ENCODE measurements at places on chromosomes 16 and 17. TPM values are rescaled to one million over a fixed set of nuclear protein-coding genes. Genes with fewer than 3 reads are reported as not detected.

ATXN7L3 gene
- total RNA-seq, result 37.8 TPM

DNA sequence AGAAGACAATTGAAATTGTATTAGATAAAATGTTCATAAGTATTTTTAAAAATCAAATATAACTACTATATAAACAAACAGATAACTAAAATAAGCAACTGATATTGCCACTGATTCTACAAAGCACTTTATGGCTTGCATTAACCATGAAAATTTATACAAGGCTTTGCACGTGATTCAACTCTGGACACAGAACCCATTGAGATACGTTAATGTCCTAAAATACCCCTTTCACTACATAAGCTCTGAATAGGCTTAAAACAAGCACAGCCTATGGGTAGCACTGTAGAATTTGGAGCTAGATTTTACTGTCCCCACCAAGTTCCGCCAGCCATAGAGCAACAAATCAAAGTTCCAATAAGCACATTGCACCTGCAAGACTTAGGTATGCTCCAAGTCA is 4.5 kb downstream of the ZNF652 start:
- no peak for DNase-seq

MSLN gene
- total RNA-seq, result not detected

DNA sequence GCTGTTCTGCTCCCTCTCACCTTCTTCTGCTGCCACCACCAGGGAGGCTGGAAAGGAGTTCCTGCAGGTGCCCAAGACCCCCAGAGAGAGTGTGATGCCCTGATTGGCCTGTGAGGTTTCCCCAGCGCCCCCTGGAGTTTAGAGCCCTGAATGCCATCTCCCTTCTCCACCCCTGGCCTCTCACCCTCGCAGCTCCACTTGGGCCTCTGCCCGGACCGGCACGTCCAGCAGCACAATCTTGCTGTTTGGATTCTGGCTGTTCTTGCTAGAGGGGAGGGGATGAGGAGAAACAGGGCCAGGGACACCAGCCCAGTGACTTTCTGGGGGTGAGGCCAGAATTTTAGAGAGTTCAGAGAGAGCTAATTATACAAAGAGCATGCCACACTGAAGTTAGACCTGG is 12.5 kb upstream of the FAM171A2 start:
- no peak for DNase-seq

CACNG5 gene
- not detected for total RNA-seq

DNA sequence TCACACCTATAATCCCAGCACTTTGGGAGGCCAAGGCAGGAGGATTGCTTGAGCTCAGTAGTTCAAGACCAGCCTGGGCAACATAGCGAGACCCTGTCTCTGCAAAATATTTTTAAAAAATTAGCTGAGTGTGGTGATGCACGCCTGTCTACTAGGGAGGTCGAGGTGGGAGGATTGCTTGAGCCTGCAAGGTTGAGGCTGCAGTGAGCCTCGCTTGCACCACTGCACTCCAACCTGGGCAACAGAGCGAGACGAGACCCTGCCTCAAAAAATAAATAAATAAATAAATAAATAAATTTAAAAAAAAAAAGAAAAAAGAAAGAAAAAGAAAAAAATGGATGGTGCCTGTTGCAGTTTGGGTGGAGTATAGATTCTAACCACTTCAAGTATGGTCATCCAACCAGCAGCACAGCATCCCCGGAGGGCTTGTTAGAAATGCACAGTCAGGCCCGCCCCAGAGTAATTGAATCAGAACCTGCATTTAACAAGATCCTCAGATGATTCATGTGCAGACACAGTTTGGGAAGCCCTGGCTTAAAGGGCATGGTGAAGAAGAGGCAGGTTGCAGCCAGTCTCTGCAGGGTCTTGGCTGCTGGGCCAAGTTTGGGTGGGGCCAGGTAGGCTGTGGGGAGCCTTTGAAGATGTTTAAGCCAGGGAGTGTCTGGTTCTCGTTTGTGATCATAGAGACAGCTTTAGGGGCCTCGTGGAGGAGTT is 40.8 kb downstream of the MRC2 start:
- peak; percentile 20 for DNase-seq

- no peak for DNase-seq
These were observed 143.4 kb upstream of the HS3ST2 start for GRCh38 chr16:22670551-22671041.

DNA sequence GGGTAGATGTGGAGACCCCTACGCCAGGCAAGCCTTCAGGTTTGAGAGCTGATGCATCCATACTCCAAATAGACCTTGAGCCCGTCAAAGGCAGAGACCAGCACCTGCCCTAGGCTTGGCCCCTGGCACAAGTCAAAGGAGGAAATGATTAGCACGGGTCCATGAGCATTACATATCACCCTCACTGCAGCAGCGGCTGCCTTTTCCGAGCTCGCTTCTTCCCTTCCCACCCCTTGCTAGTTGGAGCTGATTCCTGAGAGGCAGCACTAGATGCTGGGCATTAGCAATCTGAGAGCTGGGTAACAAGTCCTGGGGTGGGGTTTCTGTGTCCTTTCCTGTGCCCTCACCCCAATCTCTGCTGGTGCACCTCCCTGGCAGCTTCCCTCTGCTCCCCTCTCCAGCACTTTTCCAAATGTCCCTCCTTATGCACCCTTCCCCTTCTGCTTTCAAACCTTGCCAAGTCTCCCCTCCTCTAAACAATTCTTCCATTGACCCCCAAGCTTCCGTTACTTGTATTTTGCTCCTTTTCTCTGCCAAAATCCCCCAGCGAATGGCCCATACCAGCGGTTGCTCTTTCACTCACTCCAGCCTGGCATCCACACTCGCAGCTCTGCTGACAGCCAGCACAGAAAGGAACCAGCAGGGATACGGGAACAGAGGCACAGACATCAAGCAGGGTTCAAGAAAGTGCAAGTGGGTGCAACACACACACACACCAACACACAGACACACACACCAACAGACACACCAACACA is 3.0 kb downstream of the CDRT4 start:
- DNase-seq, result no peak

AATF gene
- total RNA-seq, result 32.7 TPM

DNA sequence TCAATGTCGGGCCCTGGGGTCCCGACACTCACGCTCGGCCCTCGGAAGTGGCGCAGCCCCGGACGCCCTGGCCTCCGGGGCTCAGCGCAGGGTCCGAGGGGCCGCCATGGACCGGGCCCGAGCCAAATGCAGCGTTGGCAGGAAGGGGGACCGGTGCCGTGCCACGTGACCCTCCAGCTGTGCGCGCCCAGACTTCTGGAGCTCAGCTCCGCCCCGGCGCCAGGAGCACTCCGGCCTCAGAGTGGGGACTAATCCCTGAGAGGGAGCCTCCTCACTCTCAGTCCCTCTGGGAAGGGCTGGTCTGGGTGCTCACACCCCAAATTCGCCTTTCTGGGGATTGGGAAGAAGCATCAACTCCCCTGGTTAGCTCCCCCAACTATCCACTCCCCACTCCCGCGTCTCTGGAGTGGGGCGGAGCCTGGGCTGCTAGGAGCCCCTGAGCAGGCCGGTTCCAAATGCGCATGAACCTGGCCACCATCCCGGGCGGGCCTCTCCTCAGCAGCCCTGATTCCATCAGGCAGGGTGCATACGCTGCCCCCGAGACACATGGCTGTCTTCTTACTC is at the start of gene B3GNT9:
Gene B3GNT9 (minus strand): TSS at position 166 of the 564 bp plus-strand sequence. CDS start 513 bp downstream, outside the sequence.
- DNase-seq, result peak; percentile 86

DNA sequence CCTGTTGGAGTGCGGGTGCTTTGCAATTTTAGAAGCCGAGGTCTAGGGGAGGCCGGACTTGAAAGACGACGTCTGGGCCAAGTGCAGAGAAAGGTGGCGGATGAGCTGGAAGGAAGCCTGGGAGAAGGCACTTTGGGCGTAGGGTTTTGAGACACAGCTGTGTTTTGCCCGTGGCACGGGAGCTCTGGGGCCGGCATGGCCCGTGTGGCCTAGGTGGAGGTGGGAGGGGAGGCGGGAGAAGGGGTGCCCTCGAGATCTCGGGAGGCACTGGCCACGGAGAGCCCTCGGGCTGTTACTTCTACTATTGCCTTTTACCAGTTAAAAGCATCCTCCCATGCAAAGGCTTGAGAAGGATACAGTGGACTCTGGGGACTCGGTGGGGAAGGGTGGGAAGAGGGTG is 161.9 kb downstream of the FOXL1 start:
- DNase-seq, result no peak

CDIP1 gene
- 42.1 TPM for total RNA-seq

MEAK7 gene
- total RNA-seq, result 8.5 TPM

FADS6 gene
- total RNA-seq, result not detected

GRCh38 chr17:79213305-79213704 is 138.7 kb downstream of the ENGASE start:
- no peak for DNase-seq

- DNase-seq, result no peak
These were observed 723.8 kb downstream of the CDH11 start for GRCh38 chr16:64397945-64398508.

TCAP gene
- 4,725 TPM for total RNA-seq

- no peak for DNase-seq
These were observed 1.3 kb upstream of the RAB40C start for GRCh38 chr16:588639-588888.

GRCh38 chr17:63542942-63543821 is 7.1 kb upstream of the DCAF7 start:
- no peak for DNase-seq

DNA sequence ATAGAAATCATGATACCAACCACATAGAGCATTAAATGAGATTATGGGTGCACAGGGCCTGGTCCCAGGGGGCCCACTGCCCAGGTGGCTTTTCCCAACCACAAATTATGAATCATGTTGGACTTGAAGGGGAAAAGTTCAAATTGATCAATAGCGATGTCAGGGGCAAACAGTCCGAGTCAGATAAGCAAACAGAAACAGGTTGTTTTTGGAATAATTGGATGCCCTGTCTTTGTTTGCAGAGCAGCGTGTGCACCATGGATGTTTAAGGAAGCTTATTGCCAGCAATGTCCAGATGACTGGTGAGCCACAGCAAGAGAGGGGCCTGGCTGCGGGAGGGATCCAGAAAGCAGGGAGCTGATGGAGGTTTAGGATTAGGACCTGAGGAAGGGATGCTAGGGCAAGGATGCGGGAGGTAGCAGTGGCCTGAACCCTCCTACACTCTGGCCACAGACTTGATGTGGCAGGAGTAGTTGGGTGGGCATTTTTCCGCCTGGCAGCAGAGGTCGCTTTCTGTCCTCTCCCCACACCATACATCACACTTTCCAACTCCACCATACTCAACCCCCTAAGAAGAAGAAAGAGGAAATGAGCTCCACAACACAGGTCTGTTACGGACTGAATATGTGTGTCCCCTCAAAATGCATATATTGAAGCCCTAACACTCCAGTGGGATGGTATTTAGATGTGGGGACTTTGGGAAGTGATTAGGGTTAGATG is 266.4 kb upstream of the RPL38 start:
- no peak for DNase-seq

DNA sequence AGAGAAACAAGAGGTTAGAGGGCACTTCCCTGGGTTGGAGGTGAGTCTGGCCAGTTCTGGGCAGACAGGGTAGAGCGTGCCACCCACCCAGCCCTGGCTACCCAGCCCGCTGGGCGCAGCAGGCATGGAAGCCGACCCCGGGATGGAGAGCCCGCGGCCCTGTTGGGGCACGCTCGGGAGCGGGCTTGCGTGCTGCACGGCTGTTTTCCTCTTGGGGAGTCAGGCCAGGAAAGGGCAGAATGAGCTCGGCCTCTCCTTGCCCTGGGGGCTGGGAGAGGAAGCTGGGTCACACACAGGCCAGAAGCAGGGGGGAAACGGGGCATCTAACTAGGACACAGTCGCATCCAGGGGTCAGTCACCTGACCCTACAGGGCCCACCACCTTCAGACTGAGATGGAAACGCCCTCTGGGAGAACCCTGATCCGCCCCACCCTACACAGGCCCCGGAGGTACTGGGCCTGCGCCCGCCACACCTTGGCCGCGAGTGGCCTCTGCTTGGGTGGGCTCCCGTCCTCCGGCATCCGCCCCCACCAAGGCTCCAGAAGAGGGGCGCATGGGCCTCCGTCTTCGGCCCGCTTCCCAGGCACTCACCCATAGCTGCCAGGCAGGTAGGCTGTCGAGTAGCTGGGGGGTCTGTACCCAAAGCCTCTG is 1.2 kb downstream of the SOX15 start:
- no peak for DNase-seq

GRCh38 chr16:71568551-71568950 is 8.3 kb downstream of the TAT start:
- DNase-seq, result no peak

GRCh38 chr17:20046629-20047028 is 37.5 kb downstream of the SPECC1 start:
- no peak for DNase-seq

DNA sequence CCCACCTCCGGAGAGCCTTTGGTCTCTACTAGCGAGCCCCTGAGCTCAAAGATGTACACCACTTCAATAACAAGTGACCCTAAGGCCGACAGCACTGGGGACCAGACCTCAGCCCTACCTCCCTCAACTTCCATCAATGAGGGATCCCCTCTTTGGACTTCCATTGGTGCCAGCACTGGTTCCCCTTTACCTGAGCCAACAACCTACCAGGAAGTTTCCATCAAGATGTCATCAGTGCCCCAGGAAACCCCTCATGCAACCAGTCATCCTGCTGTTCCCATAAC is 702 bp downstream of the SPN start:
- DNase-seq, result no peak

CES5A gene
- total RNA-seq, result not detected

DNA sequence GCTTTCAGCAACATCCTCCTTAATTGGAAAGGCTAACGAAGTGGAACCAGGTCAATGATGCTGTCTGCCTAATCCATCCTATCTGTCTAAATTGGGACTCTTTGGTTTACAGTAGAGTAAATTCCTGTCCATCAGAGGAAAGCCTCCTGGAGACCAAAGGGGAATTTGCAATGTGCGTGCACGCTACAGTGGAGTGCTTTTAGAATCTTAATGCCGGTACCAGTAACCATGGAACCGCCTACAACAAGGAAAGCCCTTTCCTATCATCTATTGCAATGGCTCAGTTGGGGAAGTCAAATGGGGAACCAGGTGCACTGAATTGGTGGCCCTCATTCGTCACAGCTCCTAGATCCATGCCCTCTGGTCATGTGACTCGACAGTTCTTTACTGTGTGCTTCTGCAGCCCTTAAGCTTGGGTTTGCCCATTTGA is 110.1 kb downstream of the XYLT1 start:
- DNase-seq, result no peak

Measured in cardiac septum (tissue), 1 donor.